Spinal cord (tissue), 10 donors: ENCODE measurements at places on chromosomes 11 and 22. TPM values are rescaled to one million over a fixed set of nuclear protein-coding genes. Genes with fewer than 3 reads are reported as not detected.

Gene SYNGR1
- polyA plus RNA-seq = 99.1 TPM

Gene NUMA1
- 187 TPM for polyA plus RNA-seq

Gene MMP10
- not detected for polyA plus RNA-seq

Gene APLNR
- 71.1 TPM for polyA plus RNA-seq

Gene TNNT3
- polyA plus RNA-seq = 14.8 TPM

Gene CTSW
- 0.51 TPM for polyA plus RNA-seq

Gene OR52A1
- polyA plus RNA-seq = 0.10 TPM

Gene JHY
- polyA plus RNA-seq = 9.5 TPM

Gene RAB38
- polyA plus RNA-seq = 2.3 TPM

Gene DMC1
- polyA plus RNA-seq = 2.9 TPM

Gene NAT10
- polyA plus RNA-seq = 44.9 TPM

Gene SCUBE1
- polyA plus RNA-seq = 13.1 TPM

Gene FZD4
- 8.4 TPM for polyA plus RNA-seq

Gene LZTR1
- 93.6 TPM for polyA plus RNA-seq

Gene EEF1G
- 2,100 TPM for polyA plus RNA-seq

Gene NPTXR
- 91.2 TPM for polyA plus RNA-seq

Gene TEX12
- not detected for polyA plus RNA-seq

Gene EFCAB6
- polyA plus RNA-seq = 3.0 TPM

Gene GTSE1
- polyA plus RNA-seq = 12.1 TPM

Gene OR10A2
- polyA plus RNA-seq = 0.21 TPM

Gene BEST1
- 21.0 TPM for polyA plus RNA-seq

Gene TSGA10IP
- polyA plus RNA-seq = 0.68 TPM

Gene MMP8
- polyA plus RNA-seq = not detected

Gene WT1
- 1.7 TPM for polyA plus RNA-seq
